ENCODE measurements at places on chromosomes 12 and 14.

GRCh38 chr12:80201908-80202307 is 102.6 kb downstream of the OTOGL start:
- no peak for DNase-seq

DNA sequence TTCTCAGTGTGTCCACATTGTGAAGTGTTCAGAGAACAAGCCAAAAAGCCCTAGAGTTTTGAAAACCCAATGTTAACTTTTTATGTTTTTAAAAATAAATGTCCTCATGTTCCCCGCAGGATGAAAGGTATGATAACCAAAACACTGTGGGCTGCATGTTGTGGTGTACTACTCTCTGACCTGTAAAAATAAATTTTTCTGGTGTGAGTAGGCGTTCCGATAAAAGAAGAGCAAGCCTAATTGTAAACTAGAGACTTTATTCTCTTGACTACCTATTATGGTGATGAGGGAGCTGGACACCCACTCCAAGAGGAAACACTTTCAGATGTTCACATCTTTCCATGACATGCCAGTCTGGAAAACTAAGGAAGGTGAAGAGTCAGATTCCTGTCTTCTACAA is 18.2 kb downstream of the PTGER2 start:
- no peak for DNase-seq

GRCh38 chr12:62919838-62920237 is 15.1 kb downstream of the PPM1H start:
- no peak for DNase-seq

DNA sequence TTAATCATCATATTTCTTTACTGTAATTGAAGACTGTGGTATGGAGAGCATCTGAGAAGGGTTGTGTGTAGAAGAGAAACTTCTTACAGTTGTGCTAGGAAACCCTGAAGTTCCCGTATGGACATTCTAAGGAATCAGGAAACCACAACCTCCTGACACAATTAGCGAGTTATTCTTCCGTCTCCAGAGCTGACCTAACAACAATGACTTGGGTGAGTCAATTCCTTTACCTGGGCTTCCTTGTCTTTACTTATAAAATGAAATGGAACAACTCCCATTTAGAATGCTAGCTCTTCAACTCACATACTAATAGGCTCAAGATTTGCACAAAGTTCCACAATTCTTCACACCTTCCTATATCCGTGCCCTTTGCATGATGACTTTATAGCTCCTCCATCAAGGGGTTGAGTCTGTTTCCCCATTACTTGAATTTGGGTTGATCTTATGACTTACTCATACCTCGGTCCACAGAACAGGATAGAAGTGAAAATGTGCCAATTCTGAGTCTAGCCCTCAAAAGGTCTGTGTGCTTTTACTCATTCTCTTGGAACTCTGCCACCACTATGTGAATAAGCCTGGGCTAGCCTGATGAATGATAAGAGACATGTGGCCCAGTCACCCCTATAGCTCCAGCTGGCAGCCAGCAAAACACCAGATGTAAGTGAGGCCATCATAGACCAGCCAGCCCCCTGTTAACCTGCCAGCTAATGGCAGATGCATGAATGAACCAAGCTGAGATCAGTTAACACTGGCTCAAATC is 459.4 kb downstream of the ETNK1 start:
- no peak for DNase-seq

- DNase-seq: no peak
These were observed 363.4 kb downstream of the DAD1 start for GRCh38 chr14:22225516-22226140.

- DNase-seq: no peak
These were observed 4.0 kb downstream of the KTN1 start for GRCh38 chr14:55583942-55584468.

GRCh38 chr14:67232066-67232465 is 9.2 kb upstream of the PALS1 start:
- no peak for DNase-seq

DNA sequence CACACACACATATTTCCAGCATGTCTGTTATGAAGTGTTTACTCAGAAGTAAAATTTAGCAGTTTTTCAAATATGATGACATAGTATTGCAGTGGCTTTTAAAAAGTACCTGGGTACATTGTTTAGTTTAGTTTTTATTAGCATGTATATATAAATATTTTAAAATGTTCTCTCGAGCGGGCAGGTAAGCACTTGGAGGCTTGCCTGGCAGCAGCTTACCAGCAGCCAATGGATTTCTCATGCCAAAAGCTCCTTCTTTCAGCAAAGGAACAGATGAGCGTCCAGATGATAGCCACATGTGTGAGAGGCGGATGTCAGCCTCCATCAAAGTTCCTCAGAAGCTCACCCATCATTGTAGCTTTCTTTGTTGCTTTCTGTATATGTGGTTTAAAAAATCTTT is 57.2 kb upstream of the LRIG3 start:
- DNase-seq: no peak

- DNase-seq: no peak
These were observed 617.6 kb downstream of the LRFN5 start for GRCh38 chr14:42224053-42224888.

DNA sequence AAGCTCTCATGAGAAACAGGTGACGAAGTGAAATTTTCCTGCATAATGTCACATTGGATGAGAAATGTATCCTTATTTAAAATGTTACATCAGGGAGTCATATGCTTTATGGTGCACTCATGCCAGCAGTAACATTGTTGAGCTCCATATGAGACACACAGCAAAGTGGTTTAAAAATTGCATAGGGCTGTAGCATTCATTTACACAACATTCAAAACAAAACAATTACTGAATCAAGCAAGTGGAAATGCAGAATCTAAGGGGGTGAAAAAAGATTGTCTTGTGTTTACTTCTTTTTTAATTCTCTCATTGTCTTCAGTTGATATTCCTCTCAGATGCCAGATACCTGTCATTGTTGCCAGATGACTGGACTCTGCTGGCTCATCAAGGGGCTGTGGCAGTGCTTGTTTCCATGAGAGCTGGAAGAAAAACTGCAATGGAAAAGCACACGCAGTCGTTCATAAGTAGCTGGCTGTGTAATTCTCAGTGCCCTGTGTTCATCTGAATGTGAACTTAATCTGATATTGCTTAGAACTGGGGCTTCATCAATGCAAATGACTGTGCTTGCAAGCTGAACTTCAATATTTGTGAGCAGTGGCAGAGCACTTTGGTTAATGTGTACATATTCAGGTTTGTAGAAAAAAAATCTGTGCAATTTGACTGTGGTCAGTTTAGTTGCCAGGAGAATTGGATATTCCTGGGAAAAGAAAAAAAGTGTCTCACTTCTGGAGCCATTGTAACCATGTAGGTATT is 305.6 kb downstream of the RAD51B start:
- DNase-seq: no peak

DNA sequence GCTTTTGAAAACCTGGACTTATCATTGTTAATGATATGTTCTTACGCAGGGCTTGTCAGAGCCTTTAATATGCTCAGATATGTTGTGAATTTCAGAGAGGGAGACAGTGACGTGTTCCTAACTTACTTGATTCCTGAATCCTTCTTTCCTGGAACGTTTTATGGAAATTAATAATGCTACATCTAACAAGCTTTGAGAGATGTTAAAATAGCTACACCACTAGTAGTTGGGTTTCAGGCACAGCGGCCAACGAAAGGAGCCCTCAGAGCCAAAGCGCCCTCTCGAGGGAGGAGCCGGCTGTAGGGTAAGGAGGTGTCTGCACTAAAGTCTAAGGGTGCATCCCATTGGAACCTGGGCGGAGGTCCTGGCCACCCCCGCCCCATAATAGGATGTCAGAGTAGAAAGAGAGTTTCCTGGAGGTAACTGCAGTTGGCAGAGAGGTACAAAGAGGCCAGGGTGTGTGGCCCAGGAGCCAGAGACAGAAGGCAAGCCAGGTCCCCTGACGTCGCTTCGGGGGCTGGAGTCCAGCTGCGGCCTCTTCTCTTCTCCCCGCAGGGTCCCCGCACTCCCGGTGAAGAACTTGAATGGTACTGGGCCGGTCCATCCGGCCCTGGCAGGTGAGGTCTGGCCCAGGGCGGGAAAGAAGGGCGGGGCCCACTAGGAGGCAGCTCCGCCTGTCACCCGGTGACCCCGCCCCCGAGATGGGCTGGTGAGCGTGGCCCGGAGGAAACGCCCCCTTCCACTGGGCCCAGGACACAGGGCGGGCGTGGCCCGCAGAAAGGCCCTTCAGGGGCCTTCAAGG is 36.3 kb downstream of the DTX1 start:
- DNase-seq: no peak

DNA sequence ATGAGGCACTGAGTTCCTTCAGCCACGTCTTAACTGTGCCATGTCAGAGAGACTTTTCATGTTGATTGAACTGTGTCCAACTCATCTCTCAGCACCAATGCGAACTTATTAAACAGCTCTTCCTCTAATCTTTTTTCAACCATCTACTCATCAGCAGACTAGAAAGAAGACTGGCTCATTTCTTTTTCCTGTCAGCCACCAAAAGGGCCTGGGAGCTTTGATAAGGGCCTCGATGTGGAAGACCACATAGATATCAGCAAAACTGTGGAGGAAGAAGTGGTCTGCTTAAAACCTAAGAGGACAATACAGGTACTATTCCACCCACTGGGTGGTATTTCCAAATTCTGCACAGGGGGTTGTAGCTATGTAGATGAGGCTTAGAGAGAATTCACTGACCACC is 3.6 kb upstream of the PLXNC1 start:
- no peak for DNase-seq

GRCh38 chr14:65351493-65352194 is 60.9 kb upstream of the FUT8 start:
- no peak for DNase-seq

DNA sequence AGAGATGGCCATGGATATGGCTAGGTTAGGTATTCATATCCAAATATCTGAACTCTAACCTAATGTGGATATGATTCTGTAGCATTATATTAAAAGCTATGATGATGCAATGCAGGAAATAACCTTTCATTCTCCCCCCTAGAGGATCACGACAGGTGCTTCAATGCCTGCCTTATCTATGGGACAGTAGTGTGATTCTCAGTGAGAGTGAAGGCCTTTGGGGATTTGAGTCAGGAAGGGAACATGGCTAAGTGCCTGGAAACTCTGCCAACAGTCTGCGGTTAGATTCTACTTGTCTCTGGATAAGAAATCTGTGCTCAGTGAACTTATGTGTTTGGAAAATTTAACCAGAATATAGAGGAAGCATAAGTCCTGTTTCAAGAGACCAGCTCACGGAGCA is 81.8 kb downstream of the SLC38A1 start:
- no peak for DNase-seq

DNA sequence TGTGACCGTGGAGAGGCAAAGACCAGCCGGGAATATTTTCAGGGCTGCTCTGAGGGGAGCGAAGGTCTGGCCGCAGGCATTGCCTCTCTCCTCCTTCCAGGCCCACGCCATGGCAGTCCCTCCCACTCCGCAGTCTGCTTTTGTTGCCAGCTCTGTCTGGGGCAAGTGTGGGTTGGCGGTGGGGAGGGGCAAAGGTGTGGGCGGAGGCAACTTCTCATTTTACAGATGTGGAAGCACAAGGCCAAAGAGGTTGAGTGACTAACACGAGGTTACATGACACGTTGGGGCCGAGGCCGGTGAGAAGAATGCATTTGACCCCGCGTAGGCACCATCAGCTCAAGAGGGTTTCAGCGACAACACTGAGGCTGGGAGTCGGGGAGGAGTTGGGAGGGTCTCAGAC is 6.1 kb upstream of the FAIM2 start:
- no peak for DNase-seq

GRCh38 chr12:54442099-54442498 is 23.0 kb upstream of the ITGA5 start:
- DNase-seq: no peak

DNA sequence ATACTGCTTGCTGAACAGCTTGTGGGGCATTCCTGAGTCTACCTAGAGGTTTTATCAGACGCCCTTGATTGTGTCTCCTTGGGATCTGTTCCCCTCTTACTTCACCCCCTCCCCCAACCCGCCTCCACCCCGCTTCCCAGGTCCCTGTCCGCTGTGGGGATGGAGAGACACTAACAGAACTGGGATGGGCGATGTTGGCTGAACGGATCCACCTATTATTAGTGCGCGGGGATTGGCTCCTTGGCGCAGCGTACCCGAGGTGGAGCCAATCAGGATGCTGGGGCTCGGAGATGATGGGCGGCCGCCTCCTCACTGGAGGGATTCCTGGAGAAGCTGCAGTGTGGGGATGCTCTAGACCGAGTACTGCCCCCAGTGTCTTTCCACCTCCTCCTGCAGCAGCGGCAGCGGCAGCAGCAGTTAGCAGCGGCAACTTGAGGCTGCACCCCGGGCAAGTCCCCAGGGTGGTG is at the start of gene SYT1:
Gene SYT1, plus strand, starts transcription at position 372 of the 467 bp plus-strand sequence.
- DNase-seq: no peak

- no peak for DNase-seq
These were observed 3.6 kb downstream of the CFAP73 start for GRCh38 chr12:113152835-113153814.

- DNase-seq: no peak
These were observed 120.9 kb downstream of the DAAM1 start for GRCh38 chr14:59309291-59309900.
